Mucosa of gallbladder (tissue), 1 donor: ENCODE measurements at places on chromosomes 2 and 18. TPM values are rescaled to one million over a fixed set of nuclear protein-coding genes. Genes with fewer than 3 reads are reported as not detected.

The TTLL4 gene
- total RNA-seq: 33.7 TPM

The STARD6 gene
- total RNA-seq: not detected

The LINC00305 gene
- total RNA-seq: not detected

The GLI2 gene
- 9.2 TPM for total RNA-seq

The NT5DC4 gene
- 0.12 TPM for total RNA-seq
